ENCODE measurements at places on chromosomes 1 and 21.

- DNase-seq = no peak
These were observed 648.2 kb downstream of the SMYD3 start for GRCh38 chr1:245858722-245859492.

GRCh38 chr1:179663810-179664209, 72.2 kb downstream of the TDRD5 start:
- DNase-seq = no peak

DNA sequence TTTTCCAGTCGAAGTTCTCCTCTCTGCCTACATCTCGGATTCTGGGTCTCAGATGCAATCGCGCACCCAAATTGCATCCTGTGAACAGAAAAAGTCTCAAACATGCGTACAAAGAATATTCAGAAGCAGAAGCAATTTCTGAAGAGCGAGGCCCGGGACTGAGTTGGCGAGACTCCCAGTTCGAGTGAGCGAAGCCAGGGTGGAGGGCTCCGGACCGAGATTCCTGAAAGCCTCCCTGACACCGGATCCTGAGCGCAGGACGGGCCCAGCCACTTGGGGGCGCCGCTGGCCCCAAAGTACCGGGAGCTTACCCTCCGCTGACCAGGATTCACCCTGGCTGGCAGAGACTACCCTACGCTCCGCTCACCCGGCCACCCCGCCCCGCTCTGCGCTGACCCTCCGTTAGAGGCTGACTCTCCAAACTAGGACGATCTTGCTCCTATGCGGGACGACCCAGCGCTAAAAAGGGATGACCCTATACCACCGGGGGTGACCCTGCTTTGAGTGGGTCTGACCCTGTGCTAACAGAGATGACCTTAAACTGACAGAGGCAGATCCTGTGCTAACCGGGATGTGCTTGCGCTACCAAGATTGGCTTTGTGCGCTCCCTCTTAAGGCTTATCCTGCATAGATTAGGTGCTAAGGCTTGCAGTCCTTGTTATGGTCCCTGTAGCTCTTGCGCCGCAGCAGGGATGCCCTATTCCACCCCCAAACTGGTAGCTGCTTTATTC, 12.1 kb downstream of the FOXD2 start:
- DNase-seq = no peak

DNA sequence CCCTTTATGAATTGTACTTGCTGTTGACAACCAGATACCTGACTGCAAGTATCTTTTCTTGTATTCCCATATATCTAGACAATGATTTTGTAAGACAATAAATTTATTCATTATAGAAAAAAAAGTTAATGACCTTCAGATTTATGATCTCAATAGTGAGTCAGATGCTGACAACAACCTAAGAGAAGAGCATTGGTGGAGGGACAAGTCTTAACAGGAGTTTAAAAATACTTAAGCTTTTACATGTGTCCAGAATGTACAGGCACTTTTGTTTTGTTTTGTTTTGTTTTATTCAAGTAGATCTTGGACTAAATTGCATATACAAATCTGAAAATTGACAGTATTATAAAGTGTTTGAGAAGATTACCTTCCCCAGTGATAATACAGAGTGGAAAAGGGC, 1544.6 kb upstream of the B3GALT2 start:
- DNase-seq = no peak

DNA sequence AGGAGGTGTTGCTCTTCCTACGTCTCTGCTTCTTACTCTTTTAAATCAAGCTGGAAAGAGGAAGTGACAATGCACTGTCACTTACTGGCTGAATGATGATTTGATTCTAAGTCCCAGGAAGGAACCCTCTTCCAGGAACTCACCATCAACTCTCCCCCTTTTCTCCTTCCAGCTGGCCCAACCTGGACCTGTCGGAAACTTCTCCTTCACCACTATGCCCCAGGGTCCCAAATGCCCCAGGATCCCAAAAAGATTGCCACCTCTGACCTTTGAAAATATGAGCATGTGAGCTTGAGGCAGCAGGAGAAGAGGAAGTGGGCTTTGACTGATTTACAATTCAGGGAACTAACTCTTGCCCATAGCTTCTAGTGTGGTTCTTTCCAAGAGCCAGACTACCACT, 5.3 kb upstream of the ADAMTS5 start:
- no peak for DNase-seq

- DNase-seq = peak; percentile 71
These were observed 475.4 kb upstream of the NR5A2 start for GRCh38 chr1:199551967-199552565.

Measured in NCI-H510A treated with DMSO at 0.1 percent for 48 hours (cell line).